ENCODE measurements at places on chromosomes 16 and 17. TPM values are rescaled to one million over a fixed set of nuclear protein-coding genes. Genes with fewer than 3 reads are reported as not detected.

DNA sequence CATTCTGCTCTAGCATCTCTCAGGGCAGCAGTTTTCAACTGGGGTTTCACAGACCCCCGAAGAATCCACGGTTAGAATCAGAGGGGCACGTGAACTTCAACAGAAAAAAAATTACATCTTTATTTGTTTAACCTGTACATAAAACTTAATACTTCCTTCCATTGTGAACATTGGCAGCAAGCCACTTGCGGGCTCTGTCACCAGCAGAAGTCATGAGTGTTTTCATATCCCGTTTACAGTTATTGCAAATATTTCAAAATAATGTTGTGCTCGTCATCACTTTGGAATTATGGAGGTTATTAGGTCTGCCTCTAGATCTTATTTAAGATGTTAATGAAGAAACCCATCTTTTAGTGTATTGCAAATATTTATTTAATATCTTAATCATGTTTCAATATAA is 109.8 kb downstream of the SDR42E1 start:
- DNase-seq, result no peak

- DNase-seq, result no peak
Observed at GRCh38 chr16:8826278-8826879, 28.7 kb downstream of the PMM2 start.

- DNase-seq, result no peak
Observed at GRCh38 chr17:2064520-2064971, 9.6 kb downstream of the HIC1 start.

- no peak for DNase-seq
Observed at GRCh38 chr17:75914643-75915267, 10.1 kb upstream of the MRPL38 start.

- no peak for DNase-seq
Observed at GRCh38 chr16:50737420-50737959, 4.4 kb upstream of the CYLD start.

GRCh38 chr16:49282690-49283375 is 1.2 kb upstream of the CBLN1 start:
- DNase-seq, result no peak

- DNase-seq, result no peak
Observed at GRCh38 chr17:42629411-42630009, 20.0 kb downstream of the TUBG1 start.

- no peak for DNase-seq
Observed at GRCh38 chr16:68770671-68771070, 33.6 kb downstream of the CDH1 start.

BEAN1 gene
- total RNA-seq, result not detected

All from HFFc6 (cell line).